ENCODE measurements at places on chromosomes 5 and 9. TPM values are rescaled to one million over a fixed set of nuclear protein-coding genes. Genes with fewer than 3 reads are reported as not detected.

GRCh38 chr5:145946112-145946861, 9.9 kb downstream of the SH3RF2 start:
- DNase-seq = no peak

KIF2A gene
- 161 TPM for total RNA-seq

DNA sequence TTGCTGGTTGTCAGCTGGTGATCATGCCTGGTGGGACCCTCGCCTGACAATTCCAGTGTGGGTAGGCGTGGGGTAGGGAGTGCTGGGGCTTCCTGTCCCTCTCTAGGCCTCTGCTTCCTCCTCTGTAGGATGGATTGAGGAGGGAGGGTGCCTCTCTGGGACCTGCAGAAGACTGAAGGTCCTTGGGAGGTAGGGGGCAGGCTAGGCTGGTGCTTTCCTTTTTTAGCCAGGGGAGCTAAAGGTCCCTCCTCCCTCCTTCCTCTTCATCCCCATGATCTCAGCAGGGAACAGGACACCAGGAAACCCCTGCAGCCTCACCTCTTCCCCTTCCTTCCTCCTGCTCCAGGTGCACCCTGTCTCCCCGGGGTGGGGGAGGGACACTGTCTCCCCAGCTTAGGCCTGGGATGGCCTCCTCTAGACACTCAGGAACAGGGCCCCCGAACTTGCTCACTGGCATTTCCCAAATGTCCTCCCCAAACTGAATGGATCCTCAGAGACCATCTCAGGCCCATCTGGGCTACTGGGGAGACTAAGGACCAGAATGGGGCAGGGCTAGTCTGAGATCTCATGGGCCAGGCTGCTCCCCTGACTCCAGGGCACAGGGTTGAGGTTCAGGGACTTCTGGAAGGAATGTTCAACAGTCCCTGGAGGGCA, 8.4 kb downstream of the SH2D3C start:
- DNase-seq = no peak

DNA sequence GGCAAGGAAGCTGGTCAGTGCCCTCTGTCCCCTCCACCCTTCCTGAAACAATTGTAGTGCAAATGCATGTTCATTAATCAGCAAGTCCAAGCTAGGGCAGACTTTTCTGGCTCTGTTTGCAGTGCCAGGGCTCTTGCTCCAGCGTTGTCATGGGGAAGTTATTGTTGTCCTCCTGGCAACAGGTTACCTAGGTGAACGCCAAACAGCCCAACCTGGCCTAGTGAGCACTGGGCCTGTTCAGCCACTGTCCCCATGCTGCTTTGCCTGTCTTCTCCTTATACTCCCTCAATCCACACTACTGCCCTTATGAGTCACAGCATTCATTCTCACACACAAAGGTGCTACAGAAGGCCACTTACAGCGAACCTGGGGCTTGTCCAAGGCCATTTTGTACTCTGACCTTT, 34.5 kb upstream of the GLIS3 start:
- no peak for DNase-seq

DNA sequence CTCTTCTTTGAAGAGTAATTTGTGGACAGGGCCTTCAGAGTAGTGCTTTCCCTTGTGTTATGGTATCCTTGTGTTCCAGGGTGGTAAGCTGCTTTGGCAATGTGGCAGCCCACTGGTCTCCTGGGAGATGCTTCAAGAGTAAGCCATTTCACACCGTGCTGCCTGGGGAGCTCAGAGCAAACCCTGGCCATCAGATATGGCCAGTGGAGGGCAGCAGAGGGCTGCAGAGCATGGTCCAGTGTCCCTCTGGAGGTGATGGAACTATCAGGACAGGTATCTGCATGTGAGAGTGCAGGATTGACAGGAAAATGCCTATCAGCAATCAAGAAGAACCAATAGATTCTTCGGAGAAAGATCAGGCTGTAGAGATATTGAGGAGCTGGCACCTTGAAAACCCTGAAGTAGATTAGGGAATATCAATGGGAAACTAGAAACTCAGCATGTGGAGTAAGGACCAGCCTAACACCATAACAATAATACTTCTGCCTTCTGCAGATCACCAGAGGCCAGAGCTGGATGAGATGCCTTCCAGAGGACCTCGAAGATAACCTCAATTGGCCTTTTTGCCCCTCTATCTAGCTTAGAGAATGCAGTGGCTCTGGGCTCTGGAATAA, 90.8 kb downstream of the PLPPR1 start:
- DNase-seq = peak; percentile 33

FOXD4L4 gene
- total RNA-seq = 0.55 TPM

PCDHGB1 gene
- total RNA-seq = not detected

GBGT1 gene
- total RNA-seq = 4.5 TPM

DNA sequence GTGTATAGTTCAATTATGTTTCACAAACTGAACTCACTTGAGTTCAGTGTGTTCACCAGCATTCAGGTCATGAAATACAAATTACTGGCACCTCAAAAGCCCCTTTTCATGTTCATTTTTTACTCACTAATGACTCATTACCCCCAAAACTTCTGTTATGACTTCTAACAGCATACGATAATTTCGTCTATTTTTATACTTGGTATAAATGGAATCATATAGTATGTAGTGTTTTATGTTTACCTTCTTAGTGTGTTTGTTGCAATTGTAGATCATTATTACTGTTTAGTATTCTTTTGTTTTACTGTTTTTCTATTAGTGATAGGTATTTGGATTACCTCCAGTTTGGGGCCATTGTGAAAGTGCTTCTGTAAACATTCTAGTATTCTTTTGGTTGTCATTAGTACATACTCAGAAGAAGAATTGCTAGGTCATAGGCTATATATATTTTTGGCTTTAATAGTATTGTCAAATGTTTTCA, 33.4 kb downstream of the DDX4 start:
- DNase-seq = no peak

RNF224 gene
- total RNA-seq = not detected

DNA sequence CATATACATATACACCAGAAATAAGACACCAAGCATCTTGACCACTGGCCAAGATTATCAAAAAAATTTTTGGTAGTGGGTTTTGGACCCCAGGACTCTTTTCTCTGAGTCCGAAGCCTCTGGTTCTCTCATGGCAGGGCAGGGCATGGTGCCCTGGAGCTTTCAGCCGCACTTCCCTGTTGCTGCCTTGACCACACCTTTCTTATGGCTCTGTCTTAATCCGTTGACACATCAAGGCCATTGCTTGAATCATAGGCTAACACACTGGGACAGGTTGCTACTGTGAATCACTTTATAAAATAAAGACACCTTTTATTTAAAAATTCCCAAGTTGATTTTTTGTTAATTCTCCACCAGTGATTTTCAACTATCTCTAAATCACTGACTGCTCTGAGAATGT, 45.4 kb upstream of the CAST start:
- DNase-seq = no peak

DNA sequence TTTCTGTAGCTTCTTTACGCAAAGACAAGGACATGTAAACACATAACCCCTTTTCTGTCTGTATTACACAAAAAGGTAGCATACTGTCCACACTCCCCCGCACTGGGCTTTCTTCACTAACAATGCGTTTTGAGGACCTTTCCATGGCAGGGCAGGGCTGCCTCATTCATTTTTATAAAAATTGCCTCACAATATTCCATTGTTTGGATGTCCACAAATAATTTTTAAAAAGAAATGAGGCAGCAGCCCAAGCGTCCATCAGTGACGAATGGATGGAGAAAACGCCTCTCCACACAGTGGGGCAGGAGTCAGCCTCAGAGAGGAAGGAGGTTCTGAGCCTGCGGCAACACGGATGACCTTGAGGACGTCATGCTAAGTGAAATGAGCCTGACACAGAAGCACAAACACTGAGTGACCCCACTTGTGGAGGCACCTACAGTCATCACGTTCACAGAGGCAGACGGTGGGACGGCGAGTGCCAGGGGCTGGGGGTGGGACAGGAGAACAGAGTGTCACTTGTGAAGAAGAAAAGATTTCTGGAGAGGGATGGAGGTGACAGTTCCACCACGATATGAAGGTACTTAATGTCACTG, 67.8 kb downstream of the RASGEF1C start:
- no peak for DNase-seq

PKD2L2 gene
- not detected for total RNA-seq

ACOT12 gene
- total RNA-seq = not detected

DNA sequence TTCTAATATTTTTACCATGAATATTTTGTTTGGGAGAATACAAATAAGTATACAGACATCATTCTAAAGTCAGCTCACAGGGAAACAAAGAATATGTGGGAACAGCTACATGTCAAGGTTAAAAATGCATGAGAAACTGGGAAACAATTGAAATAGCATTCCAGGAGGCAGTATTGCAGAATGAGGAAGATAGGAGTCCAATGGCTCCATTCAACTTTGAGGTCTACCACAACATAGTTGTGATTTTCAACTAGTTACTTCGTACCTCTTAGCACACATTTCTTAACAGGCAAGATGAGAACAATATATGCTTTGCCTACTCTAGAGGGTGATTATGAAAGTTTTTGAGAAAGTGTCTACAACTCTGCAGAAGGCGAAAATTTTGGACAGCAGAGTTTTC, 35.2 kb upstream of the CAST start:
- no peak for DNase-seq

DNA sequence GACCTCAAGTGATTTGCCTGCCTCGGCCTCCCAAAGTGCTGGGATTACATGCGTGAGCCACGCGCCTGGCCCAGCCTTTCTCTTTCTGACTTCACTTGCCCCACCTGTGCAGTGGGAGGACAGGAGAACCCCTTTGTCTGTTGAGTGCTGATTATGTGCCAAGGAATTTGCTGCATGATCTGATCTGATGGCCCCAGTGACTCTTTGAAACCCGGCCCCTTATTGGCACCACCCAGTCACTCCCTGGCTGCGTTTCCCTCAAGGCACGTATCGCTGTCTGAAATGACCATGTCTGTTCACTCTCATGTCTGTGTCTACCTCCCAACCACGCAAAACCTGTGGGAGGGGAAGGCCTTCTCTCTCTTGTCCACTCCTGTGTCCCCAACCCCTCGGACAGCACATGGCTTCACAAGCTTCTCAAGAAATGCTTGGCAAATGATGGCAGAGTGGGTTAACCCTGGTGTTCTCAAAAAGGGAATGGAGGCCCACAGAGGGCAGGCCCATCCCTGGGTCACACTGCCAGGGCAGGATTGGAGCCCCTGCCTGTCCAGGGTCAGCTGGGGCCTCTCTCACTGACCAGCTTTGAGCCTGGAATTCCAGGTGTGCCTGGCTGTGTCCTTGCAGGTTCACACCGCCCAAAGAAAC, 21.9 kb downstream of the NEK6 start:
- DNase-seq = no peak

DNA sequence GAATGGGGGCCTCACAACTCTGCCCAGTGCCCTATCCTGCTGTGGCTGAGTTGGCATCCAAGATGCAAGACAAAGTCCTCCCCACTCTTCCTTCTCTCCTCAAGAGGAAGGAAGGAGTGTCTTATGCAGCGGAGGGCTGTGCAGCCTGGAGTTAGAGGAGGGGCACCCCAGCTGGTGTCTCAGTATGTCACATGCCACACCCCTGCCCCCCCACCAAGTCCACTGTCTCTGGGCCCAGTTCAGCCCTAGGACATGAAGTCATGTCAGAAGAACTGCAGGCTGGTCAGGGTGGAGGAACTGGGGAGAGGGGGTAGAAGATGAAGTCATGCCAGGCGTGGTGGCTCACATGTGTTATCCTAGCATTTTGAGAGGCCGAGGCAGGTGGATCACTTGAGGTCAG, 28.0 kb upstream of the SLC28A3 start:
- DNase-seq = no peak

GRCh38 chr5:66224274-66224673, 80.2 kb downstream of the SREK1 start:
- DNase-seq = no peak

- DNase-seq = no peak
These were observed 203.1 kb upstream of the ACTBL2 start for GRCh38 chr5:57685516-57686255.

GRCh38 chr5:36444582-36445418, 143.1 kb upstream of the RANBP3L start:
- DNase-seq = no peak

DNA sequence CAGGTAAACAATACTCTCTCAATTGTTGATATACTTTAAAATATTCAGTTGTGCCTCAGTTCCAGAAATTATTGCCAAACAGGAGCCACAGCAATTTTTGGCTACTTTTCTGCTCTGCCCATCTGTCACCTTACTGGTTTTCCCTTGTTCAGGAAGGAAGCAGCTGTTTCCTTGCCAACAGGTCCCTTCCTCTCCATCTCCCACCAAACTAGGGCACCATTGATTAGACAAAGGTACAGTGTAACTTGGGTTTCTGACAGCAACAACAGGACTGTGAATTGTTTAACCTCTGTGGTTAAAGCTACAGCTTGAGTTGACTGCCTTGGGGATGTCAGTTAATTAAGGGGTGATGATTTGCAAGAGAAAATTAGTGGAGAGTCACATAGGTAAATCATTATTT, 76.9 kb downstream of the PIP5K1B start:
- no peak for DNase-seq

DNA sequence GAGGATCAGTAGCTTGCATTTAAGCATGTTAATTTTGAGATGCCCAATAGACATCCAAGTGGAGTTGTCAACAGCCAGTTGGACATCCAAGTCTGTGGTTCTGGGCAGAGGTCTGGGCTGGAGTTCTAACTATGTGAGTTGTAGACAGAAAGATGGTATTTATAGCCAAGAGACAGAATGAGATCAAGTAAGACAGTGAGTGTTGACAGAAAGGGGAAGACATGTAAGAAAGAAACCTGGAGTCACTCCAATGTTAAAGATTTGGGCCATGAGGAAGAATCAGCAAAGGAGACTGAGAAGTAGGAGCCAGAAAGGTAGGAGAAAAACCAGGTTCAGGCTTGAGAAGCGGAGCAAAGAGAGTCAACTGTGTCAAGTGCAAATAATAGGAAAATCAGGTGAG, 95.5 kb upstream of the PUM3 start:
- no peak for DNase-seq

DNA sequence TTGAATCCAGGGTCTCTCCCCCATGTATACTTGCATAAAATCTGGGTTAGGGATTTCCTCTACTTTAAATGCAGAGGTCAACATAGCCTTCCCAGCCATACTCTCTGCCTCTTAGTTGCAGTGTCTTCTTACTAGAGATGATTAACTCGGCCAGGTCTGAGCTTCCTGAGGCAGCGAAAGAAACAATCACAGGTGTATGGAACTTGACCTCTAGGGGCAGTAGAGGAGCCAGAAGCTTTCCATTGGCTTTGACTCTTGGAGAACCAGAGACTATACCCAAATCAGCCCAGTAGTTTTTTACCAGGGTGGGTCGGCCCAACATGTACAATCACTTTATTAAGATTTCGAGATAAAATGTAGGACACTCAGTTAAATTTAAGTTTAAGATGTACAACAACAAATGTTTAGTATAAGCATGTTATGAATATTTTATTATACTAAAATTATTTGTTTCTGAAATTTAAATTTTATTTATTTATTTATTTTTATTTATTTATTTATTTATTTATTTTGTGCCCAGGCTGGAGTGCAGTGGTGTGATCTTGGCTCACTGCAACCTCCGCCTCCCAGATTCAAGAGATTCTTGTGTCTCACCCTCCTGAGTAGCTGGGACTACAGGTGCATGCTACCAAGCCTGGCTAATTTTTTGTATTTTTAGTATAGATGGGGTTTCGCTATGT, 48.0 kb upstream of the DMRT3 start:
- DNase-seq = no peak

PCDHGA3 gene
- 0.14 TPM for total RNA-seq

All from activated naive CD8-positive, alpha-beta T cell treated with anti-CD3 and anti-CD28 coated beads, Interleukin-2, amount 10 ng/mL, durations not matched to agents 7 days and 5 days (primary cell).